Adrenal gland (tissue), 19 donors: ENCODE measurements at places on chromosomes 4 and X.

DNA sequence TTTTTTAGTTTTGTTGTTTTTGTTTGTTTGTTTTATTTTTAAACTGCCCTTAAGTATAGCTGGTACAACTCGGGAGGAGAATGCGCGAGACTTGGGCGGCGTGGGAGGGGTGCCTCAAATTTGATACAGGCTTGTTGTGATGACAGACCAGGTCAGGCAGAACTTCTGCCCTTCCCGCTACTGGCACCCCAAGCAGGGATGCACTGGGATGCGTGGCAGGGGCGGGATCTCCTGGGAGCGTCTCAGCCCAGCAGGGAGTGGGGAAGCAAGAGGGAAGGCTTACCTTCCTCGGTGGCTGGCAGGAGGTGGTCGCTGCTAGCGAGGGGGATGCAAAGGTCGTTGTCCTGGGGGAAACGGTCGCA, 851 bp downstream of the SFRP2 start:
- DNase-seq = no peak

DNA sequence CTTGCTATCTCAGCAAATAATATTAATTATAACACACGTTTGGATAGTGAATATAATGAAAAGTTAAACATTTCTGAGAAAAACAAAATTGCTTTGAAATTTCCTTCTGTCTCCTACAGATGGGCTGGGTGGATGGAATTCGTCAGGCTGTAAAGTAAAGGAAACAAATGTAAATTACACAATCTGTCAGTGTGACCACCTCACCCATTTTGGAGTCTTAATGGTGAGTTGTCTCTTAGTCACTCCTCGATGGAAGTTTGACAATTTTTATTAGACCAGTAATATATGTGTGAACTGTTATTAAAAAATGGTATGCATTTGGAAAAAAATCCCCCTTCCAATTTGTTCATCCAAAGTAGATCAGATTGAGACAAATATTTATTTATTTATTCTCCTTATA, 92.5 kb upstream of the BRS3 start:
- DNase-seq = no peak

DNA sequence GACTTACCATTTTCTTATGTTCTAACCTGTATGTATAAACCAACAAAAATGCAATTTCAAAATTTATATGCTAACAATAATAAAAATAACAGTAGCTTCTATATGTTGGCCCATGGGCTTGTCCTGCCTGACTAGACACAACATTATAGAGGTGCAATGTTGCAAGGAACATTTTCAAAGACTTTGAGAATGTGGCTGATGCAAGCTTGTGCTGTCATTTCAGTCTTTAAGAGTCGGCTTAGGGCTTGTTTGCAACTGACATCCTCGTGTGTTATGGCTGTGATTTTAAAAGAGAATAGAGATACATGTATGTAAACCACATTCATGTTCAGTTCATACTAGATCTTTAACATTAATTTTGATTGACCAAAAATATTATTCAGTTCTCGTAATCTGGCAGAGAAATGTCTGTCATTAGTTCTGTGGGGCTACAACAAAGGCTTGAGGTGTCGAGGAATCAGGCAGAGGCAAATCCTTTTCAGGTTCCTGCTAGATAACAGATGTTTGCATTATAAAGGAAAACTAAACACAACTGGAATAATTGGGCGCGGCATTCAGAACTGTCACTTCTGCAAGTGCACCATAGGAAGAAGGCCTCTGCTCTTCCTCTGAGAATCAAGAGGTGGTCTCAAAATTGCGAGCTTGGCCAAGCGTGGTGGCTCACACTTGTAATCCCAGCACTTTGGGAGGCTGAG, 13.1 kb downstream of the TMSB4X start:
- no peak for DNase-seq

- no peak for DNase-seq
Measured at GRCh38 chr4:155539746-155540145, 126.9 kb upstream of the GUCY1A1 start.

DNA sequence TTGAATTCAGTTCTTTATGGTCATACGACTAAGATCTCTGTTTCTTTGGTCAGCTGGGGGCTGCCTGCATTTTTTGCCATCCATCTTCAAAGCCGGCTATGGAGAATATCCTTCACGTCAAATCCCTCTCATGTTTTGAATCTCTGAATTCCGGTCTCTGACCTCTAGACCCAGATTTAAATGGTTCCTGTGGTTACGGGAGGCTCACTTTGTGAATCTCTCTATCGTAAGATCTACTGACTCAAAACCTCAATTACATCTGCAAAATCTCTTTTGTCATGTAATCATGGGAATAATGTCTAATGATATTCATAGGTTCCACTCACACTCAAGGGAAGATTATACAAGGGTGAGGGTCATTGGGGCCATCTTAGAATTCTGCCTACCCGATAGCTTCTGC, 5.7 kb upstream of the MPC1L start:
- no peak for DNase-seq

GRCh38 chr4:161762796-161763195, 401.0 kb downstream of the FSTL5 start:
- no peak for DNase-seq

GRCh38 chr4:93791570-93792195, 36.9 kb upstream of the ATOH1 start:
- peak; percentile 73 for DNase-seq

- DNase-seq = no peak
Measured at GRCh38 chr4:99625369-99625768, 32.3 kb downstream of the C4orf54 start.

DNA sequence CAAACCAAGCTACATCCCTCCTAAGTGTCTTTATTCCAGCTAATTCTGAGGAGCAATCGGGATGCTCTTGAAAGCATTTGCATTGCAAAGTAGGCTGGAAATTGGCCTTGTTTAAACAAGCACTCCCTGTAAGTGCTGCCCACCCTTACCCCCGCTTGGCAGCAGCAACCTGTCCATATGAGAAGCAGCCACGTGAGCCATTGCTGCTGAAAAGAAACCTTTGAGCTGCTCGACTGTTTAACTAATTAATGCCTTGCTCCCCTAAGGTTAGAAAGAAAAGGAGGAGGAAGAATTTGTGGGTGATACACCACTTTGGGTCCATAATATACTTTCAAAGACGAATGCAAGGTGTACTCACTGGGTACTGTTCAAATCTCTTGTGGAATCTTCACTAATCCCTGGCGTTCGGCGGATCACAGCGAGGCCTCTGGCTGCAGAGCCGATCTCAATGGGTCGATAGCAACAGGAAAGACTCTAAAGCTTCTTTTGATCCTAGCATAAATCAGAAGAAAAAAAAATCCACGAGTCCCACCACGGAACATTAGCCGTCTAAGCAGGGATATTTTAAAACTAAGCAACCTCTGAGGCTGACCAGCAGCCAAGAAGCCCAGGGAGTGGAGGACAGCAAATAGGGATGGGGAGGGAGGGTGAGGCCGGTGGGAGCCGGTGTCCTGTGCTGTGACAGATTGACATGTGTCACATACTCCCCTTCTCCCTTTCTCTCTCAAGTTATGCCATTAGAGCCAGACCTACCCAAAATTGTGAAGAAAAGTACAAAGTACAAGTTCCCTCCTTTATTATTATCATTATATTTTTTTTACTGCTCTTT, 37.2 kb upstream of the MGST2 start:
- DNase-seq = no peak

GRCh38 chr4:40782876-40783275, 33.1 kb downstream of the NSUN7 start:
- DNase-seq = no peak

- no peak for DNase-seq
Measured at GRCh38 chr4:186651181-186651603, 72.5 kb downstream of the FAT1 start.

- DNase-seq = no peak
Measured at GRCh38 chrX:100874325-100874724, at the start of gene NOX1. Gene NOX1 (minus strand): TSS chrX:100874359. CDS start chrX:100874139, 220 bp downstream.

- DNase-seq = no peak
Measured at GRCh38 chr4:161931089-161931488, 232.7 kb downstream of the FSTL5 start.

GRCh38 chr4:72564184-72564583, 4.8 kb downstream of the ADAMTS3 start:
- DNase-seq = no peak

DNA sequence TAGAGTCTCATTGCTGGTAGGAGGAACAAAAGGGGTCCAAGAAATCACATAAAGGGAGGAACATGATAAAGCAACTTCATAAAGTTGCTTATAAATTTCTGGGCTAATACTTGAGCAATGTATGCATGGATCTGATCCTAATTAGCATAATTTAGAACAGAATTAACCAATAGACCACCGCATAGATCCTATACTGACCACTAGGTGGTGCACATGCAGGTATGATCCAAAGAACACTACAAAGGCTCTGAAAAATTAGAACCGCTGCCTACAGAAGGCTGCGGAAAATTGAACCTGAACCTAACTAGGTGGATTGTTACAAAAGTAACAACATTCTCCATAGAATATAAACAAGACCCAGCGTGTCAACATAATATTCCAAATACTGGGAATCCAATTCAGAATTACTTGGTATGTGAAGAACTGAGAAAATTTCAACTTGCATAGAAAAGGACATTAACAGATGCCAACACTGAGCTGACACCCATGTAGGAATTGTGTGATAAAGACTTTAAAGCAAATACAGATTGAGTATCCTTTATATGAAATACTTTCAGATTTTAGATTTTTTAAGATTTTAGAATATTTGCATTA, 23.3 kb downstream of the BRCC3 start:
- DNase-seq = no peak

- DNase-seq = no peak
Measured at GRCh38 chr4:152165146-152165545, 370.7 kb downstream of the FBXW7 start.

DNA sequence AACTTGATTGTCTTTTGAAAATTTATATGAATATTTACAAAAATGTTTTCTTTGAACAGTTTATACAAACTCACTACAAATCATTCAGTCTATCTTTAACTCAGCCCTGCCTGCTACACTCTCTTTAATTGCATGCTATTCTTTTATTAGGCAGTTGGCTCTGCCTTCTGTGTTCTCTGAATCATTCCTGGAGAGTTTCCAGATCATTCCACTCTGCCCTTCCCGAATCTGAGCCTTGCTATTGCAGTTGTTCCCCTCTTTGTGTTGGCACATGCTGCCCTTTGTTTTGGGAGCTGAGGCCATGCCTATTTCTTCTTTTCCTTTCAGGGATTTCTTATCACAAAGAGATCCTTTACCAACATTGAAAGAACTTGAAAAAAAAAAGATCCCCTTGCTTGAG, 8.7 kb upstream of the TECRL start:
- no peak for DNase-seq

DNA sequence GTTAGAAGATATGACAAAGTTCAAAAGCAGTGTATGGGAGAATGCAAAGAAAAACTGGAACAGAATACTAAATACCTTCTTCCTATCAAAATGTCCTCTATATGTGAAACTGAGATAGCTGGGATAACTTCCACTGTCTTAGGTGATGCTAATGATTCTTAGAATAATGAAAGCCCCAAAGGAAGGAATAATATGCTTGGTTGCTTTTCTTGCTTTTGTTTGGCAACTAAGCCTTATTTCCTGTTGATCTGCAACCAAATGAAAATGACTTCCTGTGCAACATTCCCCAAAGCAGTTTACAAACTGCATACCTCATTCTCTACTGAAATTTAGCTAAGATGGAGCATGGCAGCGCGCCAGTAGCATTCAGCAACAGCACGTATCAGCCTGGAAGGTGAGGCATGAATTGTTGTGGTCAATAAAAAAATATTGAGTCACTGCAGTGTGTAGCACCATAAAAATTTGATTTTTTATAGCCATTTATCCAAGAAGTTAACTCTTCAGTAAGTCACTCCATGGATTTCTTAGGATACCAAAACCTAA, 18.7 kb downstream of the NDNF start:
- no peak for DNase-seq

- DNase-seq = no peak
Measured at GRCh38 chr4:147034372-147034771, 88.7 kb upstream of the TTC29 start.

- DNase-seq = no peak
Measured at GRCh38 chrX:24468245-24468644, 3.2 kb downstream of the PDK3 start.

GRCh38 chr4:139986689-139987501, 167.1 kb downstream of the MAML3 start:
- peak; percentile 68 for DNase-seq

- no peak for DNase-seq
Measured at GRCh38 chr4:186825069-186825468, 101.4 kb upstream of the FAT1 start.

GRCh38 chr4:7435471-7436061, 836 bp upstream of the PSAPL1 start:
- DNase-seq = no peak

- DNase-seq = no peak
Measured at GRCh38 chrX:10884246-10884645, 226.9 kb upstream of the HCCS start.

DNA sequence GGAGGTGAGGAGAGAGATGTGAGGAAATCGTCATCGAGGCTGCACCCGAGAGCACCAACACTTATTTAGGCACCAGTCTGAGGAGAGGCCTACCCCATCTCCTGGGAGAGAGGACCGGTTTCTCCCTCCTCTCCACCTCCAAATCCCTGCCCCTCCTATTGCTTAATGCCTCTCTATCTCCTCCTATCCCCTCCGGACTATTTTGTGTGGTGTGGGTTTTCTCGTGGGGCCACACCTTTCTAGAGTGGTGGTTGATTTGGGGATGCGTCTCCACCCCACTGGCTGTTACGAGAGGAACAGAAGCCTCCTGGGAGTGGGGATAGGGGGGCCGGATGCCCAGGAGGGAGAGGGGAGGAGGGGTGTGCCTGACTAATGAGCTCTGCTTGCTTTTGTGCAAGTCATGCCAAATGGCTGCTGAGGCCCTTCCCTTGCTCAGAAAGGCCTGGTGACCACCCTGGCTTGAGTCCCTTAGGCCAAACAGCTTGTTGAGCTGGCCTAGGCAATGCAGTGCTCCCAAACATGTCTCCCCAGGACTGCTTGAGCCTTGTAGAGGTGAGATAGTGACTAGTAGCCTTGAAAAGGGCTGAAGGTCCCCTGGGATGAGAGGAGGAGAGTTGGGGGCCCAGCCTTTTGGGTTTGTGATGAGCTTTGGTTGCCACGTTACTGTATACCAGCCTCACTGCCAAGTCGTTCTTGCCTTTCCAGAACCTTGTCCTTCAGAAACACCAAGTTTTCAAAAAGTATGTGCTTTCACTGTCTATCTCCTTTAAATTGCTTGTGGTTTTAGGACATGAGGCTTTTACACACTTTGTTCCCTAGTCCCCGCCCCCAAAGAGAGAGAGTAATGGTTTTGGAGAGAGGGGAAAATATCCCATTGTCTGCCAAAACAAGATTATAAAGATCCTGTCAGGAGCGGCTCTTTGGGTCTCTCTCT, 1.2 kb downstream of the MSN start:
- DNase-seq = peak; percentile 81

GRCh38 chr4:182427554-182427953, 184.4 kb downstream of the TENM3 start:
- no peak for DNase-seq

- DNase-seq = no peak
Measured at GRCh38 chr4:185880571-185880970, 68.6 kb upstream of the SORBS2 start.

DNA sequence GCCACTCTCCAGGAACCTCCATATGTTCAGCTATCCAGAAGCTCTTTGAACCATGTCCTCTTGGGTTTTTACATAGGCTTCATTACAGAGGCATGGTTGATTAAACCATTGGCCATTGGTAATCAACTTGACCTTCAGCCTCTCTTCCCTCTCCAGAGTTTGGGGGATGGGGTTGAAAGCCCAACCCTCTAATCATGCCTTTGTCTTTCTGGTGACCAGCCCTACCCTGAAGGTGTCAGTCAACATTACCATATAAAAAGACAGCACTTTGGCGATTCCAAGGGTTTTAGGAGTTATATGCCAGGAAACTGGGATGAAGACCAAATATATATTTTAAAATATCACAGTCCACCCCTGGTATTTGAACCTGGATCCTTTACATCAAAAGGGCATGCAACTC, 222.5 kb downstream of the CHIC1 start:
- DNase-seq = no peak
